ENCODE measurements at places on chromosomes 5 and 9. TPM values are rescaled to one million over a fixed set of nuclear protein-coding genes. Genes with fewer than 3 reads are reported as not detected.

- DNase-seq = peak; percentile 87
Measured at GRCh38 chr5:114237766-114238165, 124.1 kb upstream of the KCNN2 start.

- DNase-seq = no peak
Measured at GRCh38 chr5:125833398-125833797, 589.8 kb upstream of the GRAMD2B start.

GRCh38 chr5:54533541-54534190 is 16.1 kb downstream of the SNX18 start:
- DNase-seq = no peak

MYOZ3 gene
- not detected for total RNA-seq

DNA sequence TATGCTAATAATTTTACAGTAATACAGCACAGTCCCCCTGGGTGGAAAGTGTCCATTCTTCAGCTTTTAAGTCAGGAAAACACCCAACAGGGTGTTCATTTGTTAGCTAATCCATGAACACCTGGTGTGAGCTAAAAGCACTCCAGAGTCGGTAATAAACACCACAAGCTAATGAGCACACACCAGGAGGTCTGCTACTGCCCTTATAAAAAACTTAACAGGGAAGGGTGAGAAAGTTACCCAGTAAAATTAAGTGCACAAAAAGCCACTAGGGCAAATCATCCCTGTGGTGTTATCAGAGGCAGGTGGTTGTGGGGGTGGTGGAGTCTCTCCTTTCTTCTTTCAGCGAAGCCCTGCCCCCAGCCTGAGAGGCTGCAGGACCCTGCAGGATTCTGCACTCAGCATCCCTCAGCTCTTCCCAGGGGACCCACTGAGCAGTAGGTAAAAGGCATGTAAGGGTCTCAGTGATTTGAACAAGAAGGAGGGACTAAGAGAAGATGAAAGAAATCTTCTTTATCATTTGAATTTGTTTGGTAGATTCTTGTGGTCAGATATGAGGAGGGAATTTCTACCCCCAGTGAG is 14.4 kb downstream of the GDNF start:
- no peak for DNase-seq

DNA sequence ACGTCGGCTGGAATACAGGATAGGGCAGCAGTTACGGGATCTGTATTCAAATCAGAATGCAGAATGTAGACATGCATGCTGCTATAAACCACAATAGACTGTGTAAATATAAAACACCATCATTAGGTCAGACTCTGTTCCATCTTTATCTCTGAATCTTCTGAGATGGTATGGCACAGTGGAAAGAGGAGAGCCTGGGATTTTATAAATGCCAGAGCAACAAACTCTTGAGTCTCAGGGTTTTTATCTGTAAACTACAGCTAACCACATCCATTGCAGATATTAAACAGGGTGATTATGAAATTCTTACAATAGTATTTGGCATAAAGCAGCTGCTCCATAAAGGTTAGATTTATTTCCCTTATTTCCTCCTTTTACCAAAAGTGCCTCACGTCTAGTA is 108.7 kb downstream of the ZDHHC21 start:
- DNase-seq = no peak

DNA sequence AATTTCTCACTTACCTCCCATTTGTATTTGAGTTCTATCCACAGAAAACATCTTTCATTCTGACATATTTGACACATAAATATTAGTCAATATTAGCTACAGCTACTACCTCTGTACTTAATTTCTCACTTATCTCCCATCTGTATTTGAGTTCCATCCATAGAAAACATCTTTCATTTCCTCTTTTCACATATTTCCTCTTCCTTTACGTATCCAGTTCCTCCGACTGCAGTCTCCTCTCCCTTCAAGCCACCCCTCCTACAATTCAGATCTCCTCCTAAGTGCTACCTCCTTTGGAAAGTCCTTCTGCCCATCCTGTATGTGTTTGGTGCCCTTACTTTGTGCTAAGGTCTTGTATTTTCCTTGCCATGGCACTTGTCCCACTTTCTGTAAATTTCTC is 1.6 kb downstream of the SREK1IP1 start:
- DNase-seq = no peak

GRCh38 chr5:108924457-108924961 is 176.8 kb downstream of the FER start:
- peak; percentile 78 for DNase-seq

DNA sequence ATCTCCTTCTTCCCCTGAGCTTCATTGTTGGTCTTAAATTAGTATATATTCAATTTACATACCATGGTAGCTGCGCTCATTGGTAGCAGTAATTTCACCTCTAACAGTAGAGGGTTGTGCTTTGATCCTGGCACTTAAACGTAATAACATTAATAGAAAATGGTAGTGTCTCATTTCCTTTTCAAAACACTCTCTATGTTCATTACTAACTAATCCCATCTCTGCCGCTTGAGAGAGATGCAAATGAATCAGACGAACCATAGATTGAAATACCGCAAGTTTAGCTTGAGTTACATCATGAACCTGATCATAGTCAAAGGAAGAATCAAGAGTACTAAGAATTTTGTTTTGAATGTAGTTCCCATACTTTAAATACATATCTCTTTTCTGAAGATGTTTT is 2.2 kb downstream of the THBS4 start:
- DNase-seq = no peak

UBE2R2 gene
- 27.6 TPM for total RNA-seq

WWC1 gene
- 8.3 TPM for total RNA-seq
